Effector memory CD4-positive, alpha-beta T cell (primary cell): ENCODE measurements at places on chromosomes 3 and 15.

GRCh38 chr3:113441051-113441770 lies at the start of gene CFAP44:
TSS of gene CFAP44 (minus strand) at chr3:113441493. CDS start at chr3:113433664, 7,829 bp downstream.
- peak; percentile 5 for DNase-seq

GRCh38 chr3:66224220-66224619 lies 3.4 kb downstream of the SLC25A26 start:
- no peak for DNase-seq

- no peak for DNase-seq
Measured at GRCh38 chr3:154758109-154758868, 321.8 kb upstream of the MME start.

DNA sequence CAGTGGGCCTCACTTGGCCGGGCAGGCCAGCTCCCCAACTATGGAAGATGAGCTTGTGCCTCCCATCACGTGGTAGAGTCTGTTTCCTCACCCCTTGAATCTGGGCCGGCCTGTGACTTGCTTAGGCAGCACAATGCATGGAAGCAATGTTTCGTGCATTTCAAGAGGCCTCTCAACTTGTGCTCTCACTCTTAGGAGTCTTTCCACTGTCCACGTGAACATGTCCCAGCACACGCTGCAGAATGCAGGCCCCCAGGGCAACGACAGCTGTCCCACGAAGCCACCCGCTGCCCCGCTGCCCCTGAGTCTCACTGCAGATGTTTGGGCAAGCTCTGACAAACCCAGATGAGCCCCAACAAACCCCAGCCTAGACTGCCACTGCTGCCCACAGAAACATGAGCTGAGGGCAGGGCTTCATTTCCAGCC lies 27.2 kb upstream of the SLC41A3 start:
- DNase-seq = no peak

DNA sequence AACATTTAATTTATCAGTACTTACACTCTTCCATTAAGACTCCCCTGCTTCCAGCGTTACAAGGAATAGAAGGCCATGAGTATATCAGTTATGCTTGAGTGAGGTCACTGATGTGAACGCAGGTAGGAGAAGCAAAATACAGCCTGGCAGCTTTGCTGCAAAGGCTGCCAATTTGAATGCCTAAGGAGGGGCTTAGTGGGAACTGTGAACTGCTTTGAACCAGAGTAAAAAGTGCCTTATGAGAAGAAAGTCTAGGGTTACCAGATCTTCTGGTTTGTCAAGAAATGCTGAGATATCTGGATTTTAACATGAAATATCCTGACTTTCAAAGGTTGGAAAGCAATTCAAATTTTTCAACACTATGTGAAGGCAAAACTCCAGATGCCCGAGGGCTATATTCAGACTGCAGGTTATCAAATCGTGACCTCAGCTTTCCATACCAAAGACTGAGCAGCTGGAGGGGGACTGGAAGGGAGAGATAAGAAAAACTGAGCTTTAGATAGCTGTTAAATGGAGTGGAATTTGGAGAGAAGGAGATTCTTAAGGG lies 446.3 kb upstream of the NECTIN3 start:
- DNase-seq = no peak

DNA sequence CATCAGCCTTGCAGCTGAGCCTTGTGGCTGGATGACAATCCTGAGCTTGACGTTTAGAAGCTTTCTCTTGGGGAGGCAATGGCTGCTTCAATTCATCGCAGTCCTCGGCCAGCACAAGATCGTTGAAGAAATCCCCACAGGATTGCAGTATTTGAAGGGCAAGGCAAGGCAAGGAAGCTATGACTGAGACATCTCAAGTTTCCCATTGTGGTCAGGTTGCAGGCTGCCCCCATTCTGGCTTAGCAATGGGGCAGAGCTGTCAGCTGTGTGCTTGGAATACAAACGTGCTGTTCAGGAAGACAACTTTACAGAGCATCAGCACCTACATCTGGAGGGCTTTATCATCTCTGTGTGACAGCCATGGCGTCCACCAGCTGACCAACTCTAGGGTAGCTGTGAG lies 275.9 kb upstream of the TBL1XR1 start:
- no peak for DNase-seq

GRCh38 chr3:132326251-132326650 lies 9.0 kb downstream of the ACP3 start:
- DNase-seq = no peak

DNA sequence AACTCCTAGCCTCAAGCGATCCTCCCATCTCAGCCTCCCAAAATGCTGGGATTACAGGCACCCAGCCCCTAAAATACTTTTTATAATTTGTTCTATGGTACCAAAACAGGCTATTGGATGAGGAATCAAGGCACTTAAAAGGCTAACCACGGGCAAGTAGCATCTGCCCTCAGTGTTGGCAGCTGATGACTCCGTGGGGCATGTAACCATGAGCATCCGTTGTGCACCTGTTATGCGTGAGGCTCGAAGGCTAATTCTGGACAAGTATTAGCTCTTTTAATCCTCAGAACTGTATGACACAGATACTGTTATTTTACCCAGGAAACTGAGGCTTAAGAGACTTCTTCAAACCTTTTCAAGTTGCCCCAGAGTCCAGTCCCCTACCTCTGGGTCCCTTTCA lies 10.2 kb downstream of the WDR73 start:
- no peak for DNase-seq

DNA sequence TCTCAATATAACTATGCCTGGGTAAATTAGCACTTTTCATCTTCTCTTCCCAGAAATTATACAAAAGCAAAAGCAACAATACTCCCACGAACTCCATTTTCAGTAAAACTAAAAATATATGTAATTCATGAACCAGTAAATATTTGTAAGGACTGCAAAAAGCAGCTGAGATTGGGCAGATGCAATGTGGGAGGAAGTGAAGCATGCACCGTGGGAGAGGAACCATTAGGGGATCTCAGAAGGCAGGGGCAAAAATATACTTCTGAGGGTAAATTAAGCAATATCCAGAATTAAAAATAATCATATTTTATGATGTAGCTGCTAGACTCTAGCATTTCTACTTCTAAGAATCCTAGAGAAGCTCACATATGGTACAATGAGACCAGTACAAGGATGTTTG lies 20.2 kb downstream of the CFAP91 start:
- no peak for DNase-seq

- DNase-seq = no peak
Measured at GRCh38 chr3:101984356-101984755, 135.0 kb downstream of the NFKBIZ start.

- DNase-seq = no peak
Measured at GRCh38 chr3:62041681-62042080, 331.7 kb downstream of the FEZF2 start.

- DNase-seq = no peak
Measured at GRCh38 chr3:155112661-155113389, 32.7 kb downstream of the MME start.

DNA sequence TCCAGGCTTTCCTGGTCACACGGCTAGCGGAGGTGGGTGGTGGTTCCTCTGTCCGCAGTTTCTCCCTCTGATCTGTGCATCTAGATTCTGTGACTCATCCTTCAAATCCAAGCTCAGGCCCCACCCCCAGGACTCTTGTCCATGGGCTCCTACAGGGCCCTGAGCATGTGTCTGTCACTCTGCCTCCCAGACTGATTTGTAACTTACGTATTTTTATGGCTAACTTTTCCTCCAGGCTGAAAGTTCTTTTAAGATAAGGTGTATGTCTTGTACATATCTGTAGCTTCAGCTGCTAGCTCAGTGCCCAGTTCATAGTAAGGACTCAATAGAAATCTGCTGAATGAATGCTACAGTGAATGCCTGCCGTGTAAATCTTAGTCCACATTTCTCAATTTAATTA lies 8.0 kb downstream of the ESYT3 start:
- DNase-seq = no peak

GRCh38 chr3:129517516-129517915 lies 10.9 kb upstream of the RHO start:
- no peak for DNase-seq

GRCh38 chr3:65356331-65357248 lies 668.8 kb upstream of the ADAMTS9 start:
- no peak for DNase-seq

DNA sequence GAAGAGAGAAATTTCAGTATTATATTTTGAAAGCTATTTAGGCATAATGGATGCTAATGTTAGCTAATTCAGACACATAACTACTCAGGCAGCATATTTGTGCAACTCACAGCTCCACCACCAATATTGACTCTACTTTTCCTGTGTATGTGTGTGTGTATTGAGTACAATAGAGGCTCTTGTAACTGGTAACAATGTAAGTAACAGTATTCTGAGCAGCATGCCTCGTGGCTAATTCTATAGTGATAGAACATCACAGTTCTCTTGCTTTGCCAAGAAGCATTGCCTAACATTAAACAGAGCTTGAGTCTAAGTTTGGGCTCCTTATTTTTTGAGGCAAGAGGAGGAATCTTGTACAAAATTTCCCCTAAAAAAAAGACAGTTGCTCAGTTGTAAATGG lies 98.6 kb upstream of the ARHGEF26 start:
- DNase-seq = no peak
